Dermis microvascular lymphatic vessel endothelial cell (primary cell): ENCODE measurements at places on chromosomes 16 and 17. TPM values are rescaled to one million over a fixed set of nuclear protein-coding genes. Genes with fewer than 3 reads are reported as not detected.

Gene ETV4
- 7.2 TPM in 2 replicates for total RNA-seq

Gene GOSR1
- total RNA-seq = 17.1 and 21.7 TPM in 2 replicates

Gene IQCK
- 8.2 and 13.1 TPM in 2 replicates for total RNA-seq

Gene CLDN7
- 1.0 and 2.7 TPM in 2 replicates for total RNA-seq

Gene KRTAP16-1
- not detected in 2 replicates for total RNA-seq

Gene HSF4
- 0.77 and 1.1 TPM in 2 replicates for total RNA-seq

Gene YBX2
- 0.25 and 0.26 TPM in 2 replicates for total RNA-seq

Gene EVPL
- under 0.01 TPM in 1 of 2 replicates, not detected in the other for total RNA-seq

Gene TMC7
- total RNA-seq = 2.2 and 3.7 TPM in 2 replicates

Gene FOXC2
- 1.7 and 5.1 TPM in 2 replicates for total RNA-seq

Gene KRTAP4-4
- total RNA-seq = not detected in 2 replicates

Gene SSTR5
- total RNA-seq = 0.13 and 0.38 TPM in 2 replicates

Gene CEP295NL
- 0.64 and 2.3 TPM in 2 replicates for total RNA-seq

Gene TSNAXIP1
- total RNA-seq = 0.26 and 0.51 TPM in 2 replicates

Gene RUNDC3A
- total RNA-seq = 0.13 and 0.25 TPM in 2 replicates

Gene CDC6
- total RNA-seq = 8.1 and 15.3 TPM in 2 replicates

Gene SYNGR3
- total RNA-seq = 1.3 and 1.5 TPM in 2 replicates

Gene PDILT
- total RNA-seq = not detected in 2 replicates
